ENCODE measurements at places on chromosomes 2 and 18. TPM values are rescaled to one million over a fixed set of nuclear protein-coding genes. Genes with fewer than 3 reads are reported as not detected.

AFF3 gene
- not detected for total RNA-seq

GCG gene
- not detected for total RNA-seq

SRD5A2 gene
- not detected for total RNA-seq

C2orf80 gene
- total RNA-seq = not detected

GKN2 gene
- total RNA-seq = not detected

SP140L gene
- 5.5 TPM for total RNA-seq

MALT1 gene
- total RNA-seq = 21.5 TPM

GAL3ST2 gene
- not detected for total RNA-seq

ADD2 gene
- 23.2 TPM for total RNA-seq

LIMS4 gene
- total RNA-seq = 52.5 TPM

CD207 gene
- total RNA-seq = 0.11 TPM

TUBA3E gene
- not detected for total RNA-seq

ICOS gene
- total RNA-seq = 0.09 TPM

NPC1 gene
- 19.2 TPM for total RNA-seq

SPDYA gene
- 0.52 TPM for total RNA-seq

THSD7B gene
- total RNA-seq = not detected

MYO1B gene
- 55.7 TPM for total RNA-seq

All from dermis lymphatic vessel endothelial cell (primary cell).